ENCODE measurements at places on chromosomes 12 and 14.

DNA sequence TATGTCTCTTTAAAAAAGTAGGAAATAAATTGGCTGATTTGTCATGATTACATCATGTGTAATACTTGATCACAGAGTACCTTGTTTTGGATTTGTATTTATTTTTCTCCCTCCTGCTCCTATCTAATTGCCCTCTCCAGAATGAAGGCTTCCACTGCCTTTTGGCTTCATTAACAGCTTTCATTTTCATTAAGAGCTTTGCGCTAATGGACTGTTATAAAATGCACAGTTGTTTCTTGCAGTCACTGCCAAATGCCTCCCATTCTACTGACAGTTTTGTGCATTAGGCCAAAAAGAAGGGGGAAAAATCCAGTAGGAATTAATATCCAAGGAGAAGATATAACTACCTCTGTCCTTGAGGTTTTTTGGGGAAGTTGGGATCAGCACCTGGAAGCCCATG lies 159.2 kb downstream of the NRXN3 start:
- no peak for DNase-seq

DNA sequence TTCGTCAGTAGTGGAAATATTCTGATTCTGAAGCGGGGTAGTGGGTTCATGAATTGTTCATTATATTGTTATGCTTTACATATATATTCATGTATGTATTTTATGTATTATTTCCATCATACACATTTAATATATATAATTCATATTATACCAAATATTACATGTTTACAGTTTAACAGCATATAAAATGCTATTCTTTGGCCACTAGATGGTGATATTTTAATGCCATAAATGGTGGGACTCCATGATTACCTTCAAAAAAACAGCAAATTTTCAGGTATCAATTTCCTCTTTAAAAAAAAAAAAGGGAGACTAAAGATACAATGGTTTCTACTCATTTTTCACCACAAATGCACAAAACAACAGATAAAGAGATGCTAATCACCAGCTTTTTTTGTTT lies 41.0 kb downstream of the BDKRB1 start:
- no peak for DNase-seq

GRCh38 chr12:80490329-80490728 lies 46.3 kb downstream of the PTPRQ start:
- DNase-seq, result no peak

GRCh38 chr12:32309811-32310736 lies 89.3 kb upstream of the FGD4 start:
- DNase-seq, result no peak

DNA sequence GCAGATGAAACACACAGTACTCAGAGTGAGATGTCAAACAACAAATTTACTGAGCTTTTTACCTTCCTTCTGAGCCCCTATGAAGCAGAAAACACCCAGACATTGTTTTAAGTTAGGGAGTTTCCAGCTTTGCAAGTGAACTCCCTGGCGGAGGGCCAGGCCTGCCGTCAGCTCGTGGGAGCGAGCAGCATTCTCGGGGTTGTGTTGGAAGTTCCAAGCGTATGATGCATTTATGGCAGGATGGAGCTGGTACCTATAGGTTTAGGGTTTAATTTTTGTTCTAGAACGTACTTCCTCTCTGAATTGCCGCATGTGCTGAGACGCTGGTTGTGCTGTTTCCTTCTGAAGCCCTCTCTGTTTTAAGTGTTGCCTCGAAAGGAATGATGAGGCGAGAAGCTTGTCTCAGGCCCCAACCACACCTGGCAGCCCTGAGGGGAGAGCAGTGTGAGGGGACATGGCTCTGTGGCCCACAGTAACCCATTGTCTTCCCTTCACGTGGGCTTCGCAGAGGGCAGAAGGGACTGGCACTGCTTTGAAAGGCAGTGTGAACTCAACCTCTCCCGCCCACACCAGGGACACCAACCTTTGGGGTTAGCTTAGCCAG lies 76.6 kb downstream of the SSPN start:
- DNase-seq, result no peak

- DNase-seq, result no peak
These were observed 913.9 kb upstream of the SEL1L start for GRCh38 chr14:82447586-82447985.

DNA sequence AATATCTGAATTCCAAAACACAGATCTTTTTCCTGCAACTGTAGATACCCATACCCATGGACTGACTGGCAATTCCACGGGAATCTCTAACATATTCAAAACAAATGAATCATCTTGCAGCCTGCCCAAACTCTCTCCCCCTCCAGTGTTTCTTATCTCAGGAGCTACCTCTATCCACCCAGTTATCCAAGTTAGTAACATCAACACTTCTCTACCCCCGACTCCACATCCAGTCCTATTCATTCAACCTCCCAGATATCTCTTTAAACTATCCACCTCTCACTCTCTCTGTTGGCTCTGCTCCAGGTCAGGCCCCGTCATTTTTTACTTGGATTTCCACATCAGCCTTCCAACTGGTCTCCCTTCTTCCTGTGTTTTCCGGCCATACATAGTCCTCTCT lies 6.7 kb upstream of the KCNH5 start:
- DNase-seq, result no peak

GRCh38 chr14:87934185-87934584 lies 58.8 kb downstream of the GALC start:
- no peak for DNase-seq

GRCh38 chr12:42003031-42003430 lies 141.6 kb downstream of the GXYLT1 start:
- no peak for DNase-seq

DNA sequence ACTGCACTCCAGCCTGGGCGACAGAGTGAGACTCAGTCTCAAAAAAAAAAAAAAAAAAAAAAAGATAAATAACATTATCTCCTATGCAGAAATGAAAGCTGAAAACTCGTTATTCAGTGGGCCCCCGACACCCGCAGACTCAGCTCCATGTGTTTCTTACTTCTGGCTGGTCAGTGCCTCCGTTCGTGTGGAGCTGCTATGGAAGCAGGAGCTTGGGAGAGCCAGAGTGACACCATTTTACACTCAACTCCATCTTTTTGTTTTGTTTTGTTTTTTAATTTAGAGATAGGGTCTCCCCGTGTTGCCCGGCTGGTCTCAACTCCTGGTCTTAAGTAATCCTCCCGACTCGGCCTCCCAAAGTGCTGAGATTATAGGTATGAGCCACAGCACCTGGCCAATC lies 13.3 kb upstream of the PLEKHG6 start:
- DNase-seq, result no peak

Data from stimulated activated CD8-positive, alpha-beta memory T cell treated with anti-CD3 and anti-CD28 coated beads, Interleukin-15, amount 100 ng/mL, for 1 hour (primary cell).